Iris pigment epithelial cell (primary cell): ENCODE measurements at places on chromosomes 2 and 18.
A peak's percentile ranks its signal among the peaks of the same experiment; 100 is the strongest.

DNA sequence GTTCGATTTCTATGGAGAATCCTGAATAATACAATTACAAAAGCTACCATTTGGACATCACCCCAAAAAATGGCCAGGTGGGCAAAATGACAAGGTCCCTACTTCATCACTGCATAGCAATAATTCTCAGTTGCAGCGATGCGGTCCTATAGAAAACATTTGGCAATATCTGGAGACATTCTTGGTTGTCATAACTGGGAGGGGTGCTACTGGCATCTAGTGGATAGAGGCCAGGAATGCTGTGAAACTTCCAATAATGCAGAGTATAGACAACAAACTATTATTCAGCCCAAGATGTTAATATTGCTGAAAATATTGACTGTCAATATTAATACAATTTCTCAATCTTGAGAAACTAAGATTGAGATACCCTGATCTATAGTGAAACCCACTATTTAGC is 637.8 kb upstream of the PKDCC start:
- no peak for DNase-seq

DNA sequence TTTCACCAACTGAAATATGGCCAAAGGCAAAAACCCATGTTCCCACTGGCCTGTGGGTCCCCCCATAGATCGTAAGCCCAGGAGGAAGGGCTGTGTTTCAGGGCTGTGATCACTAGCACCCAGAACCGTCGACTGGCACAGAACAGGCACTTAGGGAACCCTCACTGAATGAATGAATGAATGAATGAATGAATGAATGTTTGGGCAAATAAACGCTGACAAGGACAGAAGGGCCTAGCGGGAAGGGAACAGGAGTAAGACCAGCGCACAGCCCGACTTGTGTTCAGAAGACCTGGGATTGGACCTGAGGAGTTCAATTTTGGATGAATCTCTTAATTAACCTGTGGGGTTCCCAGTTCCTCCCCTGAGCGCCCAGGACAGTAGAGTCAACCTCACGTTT is 76.2 kb downstream of the TPO start:
- DNase-seq = no peak

DNA sequence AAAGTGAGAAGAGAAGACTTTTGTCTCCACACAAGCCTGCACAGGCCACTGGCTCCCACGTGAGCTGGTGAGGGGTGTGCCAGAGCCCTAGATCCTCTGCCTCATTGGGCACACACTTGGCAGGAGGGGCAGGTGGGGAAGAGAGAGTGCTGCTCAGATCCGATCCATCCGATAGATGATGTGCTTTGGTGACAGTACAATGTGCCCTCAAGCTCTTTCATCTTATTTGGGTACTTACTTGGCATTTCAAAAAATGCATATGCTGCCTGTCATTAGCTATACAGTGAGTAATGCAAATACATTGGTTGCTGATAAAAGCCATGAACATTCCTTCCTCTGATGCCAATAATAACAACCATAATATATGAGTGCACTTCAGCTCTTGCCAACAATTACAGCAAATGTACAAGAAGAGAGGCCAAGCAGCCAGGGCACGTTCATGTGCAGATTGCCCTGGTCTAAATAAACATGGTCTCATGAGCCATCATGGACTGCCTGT is 255.3 kb downstream of the VAPA start:
- DNase-seq = peak; percentile 15

- no peak for DNase-seq
These were observed 2.9 kb upstream of the NPPC start for GRCh38 chr2:231928901-231929725.

DNA sequence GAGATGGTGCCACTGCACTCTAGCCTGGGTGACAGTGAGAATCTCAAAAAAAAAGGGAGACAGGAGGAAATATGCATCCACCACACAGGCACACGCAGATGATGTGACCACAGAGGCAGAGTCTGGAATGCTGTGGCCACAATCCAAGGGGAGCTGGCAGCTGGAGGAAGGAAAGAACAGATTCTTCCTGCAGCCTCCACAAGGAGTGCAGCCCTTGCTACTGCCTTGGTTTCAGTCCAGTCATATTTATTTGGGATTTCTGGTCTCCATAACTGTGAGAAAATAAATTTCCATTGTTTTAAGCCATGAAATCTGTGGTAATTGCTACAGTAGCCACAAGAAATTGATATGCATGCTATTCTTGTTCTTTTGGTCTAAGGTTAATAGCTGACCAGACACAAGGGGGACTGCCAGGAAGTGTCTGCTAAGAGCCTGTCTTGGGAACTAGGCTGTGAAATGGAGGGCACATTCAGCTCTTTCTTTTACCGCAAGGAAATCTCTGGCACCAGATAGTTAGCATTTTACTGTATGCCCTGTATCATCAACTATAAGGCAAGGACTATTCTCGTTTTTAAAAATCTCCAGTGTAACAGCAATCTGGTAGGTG is 133.1 kb upstream of the SEC11C start:
- peak; percentile 17 for DNase-seq

GRCh38 chr2:209525834-209526281 is 102.0 kb downstream of the MAP2 start:
- DNase-seq = peak; percentile 94

DNA sequence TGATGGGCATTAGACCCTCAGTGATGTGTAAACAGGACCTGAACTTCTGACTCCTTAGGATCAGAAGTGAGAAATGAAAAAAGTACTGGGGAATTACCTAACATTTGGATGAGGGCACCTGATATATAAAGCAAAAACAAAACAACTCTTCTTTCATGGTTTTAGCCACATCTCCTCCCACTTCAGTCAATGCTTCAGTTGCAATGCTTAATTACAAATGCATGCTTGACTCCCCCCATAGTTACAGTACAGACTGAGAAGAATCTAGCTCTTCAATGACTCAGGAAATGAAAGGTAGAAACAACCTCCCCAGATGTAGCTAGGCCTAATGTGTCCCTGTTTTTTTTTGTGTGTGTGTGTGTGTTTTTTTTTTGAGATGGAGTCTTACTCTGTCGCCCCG is 276.8 kb upstream of the POU3F3 start:
- DNase-seq = no peak

DNA sequence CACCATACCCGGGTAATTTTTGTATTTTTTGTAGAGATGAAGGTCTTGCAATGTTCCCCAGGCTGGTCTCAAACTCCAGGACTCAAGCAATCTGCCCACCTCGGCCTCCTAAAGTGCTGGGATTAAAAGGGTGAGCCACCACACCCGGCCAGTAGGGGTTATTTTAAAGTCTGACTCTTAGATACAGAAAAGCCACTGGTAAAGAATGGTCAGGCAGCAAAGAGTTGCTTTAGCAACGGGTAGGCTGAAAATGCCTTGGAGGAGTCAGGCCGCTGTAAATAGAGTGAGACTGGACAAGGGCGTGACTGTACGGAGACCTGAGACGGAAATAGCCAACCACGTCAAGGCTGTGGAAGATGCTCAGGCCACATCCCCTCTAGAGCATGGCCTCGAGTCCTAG is 54.2 kb downstream of the ACKR3 start:
- DNase-seq = no peak

DNA sequence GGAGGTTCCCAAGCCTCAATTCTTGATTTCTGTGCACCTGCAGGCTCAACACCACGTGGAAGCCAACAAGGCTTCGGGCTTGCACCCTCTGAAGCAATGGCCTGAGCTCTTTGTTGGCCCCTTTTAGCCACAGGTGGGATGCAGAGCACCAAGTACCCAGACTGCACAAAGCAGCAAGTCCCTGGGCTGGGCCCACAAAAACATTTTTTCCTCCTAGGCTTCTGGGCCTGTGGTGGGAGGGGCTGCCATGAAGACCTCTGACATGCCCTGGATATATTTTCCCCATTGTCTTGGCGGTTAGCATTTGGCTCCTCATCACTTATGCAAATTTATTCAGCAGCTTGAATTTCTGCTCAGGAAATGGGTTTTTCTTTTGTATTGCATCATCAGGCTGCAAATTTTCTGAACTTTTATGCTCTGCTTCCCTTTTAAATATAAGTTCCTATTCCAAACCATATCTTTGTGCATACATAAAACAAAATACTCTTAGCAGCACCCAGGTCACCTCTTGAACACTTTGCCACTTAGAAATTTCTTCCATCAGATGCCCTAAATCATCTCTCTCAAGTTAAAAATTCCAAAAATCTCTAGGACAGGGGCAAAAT is 9.0 kb upstream of the MATN3 start:
- DNase-seq = no peak

- DNase-seq = no peak
These were observed 31.5 kb downstream of the MEIS1 start for GRCh38 chr2:66466433-66466832.

GRCh38 chr2:88810488-88810887 is 119.0 kb downstream of the RPIA start:
- no peak for DNase-seq

GRCh38 chr2:193837111-193837738 is 1642.5 kb upstream of the TMEFF2 start:
- peak; percentile 75 for DNase-seq

- DNase-seq = no peak
These were observed 223.4 kb downstream of the MYT1L start for GRCh38 chr2:2107627-2108026.

GRCh38 chr2:224405412-224405811 is 3.5 kb upstream of the FAM124B start:
- DNase-seq = no peak

DNA sequence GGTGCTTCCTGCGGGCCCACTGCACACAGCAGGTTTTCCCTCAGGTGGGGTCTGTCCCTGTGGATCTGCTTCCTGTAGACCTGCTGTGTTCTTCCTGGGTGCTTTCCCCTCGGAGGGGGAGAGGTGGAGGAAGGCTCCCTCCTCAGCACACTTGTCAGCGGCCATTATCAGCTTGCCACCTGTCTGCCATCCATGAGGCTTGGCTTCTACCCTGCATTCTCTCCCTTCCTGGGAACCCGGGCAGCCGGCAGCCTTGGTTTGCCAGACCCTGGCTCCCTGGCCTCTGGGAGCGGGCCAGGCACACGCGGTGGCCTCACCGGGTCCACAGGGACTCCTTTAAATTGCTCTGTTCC is 58.5 kb downstream of the INPP5D start:
- DNase-seq = no peak

DNA sequence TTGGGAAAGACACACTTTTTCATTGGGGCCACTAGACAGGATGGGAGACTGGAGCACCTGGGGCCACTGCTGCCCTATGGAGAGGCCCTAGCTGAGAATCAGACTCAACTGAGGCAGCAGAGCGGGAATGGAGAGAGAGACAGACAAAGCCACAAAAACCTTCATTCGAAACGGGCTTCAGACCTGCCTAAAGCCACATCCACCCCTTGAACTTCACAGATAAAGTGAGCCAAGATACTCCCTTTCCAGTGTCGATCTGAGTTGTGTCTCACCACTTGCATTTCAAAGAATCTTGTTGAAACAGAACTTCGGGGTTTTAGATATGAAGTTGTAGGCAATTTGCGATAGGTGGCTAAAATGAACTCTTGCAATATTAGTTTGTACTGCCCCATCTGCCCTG is 11.3 kb upstream of the LDLRAD4 start:
- no peak for DNase-seq

DNA sequence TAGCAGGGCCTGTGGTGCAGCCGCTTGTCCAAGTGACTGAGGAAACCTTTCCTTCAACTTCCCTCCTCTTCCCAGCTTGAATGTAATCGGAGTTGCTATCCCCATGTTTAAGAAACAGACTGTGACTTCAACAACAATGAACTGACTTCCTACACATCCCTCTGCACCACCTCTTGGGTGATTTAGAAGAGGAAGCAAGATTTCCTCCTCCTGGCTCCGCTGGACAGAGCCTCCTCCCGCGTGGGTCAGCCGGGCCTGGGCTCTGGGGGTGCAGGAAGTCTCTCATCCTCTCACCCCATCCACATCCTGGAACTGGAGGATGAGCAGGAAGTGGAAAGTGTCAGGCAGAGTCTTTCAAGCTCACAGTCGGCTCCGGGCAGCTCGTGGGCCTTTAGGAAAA is 84.3 kb downstream of the GATA6 start:
- DNase-seq = no peak

DNA sequence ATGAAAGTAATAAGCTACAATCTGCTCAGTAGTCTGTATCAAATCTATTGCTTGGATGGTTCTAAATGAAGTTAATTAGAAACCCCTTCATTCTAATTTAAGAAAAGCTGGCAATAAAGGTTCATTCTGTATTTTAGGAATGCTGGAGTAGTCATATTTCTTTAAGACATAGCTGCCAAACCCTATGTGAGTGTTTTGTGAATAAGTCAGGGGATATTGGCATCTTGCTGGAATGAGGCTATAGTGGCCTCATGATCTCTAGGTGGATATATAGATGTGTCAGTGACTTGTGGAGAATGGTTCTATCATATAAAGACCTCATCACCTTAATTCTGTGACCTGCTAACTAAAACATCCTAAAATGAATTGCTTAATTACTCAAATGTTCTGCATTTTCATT is 196.3 kb downstream of the PDE1A start:
- DNase-seq = no peak

GRCh38 chr2:149860276-149860921 is 272.8 kb upstream of the MMADHC start:
- DNase-seq = peak; percentile 94

DNA sequence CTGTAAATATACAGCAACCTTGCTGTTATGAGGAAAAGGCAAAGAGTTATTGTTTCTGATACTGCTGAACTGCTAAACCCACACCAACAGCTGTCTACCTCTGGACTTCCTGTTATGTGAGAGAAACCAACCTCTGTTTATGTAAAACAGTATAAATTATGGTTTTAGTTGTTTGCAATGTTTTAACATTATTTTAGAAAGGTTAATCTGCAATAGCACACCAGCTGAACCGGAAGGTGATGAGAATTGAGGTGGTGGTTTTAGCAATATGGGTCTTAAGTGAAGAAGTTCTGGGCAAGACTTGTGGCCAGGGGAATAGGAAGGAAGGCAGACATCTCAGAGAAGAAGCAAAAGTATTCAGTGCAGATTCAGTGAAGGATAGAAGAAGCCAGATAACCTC is 237.8 kb downstream of the PLCL1 start:
- no peak for DNase-seq

- DNase-seq = peak; percentile 98
These were observed 72.2 kb downstream of the HDAC4 start for GRCh38 chr2:239328351-239329191.

DNA sequence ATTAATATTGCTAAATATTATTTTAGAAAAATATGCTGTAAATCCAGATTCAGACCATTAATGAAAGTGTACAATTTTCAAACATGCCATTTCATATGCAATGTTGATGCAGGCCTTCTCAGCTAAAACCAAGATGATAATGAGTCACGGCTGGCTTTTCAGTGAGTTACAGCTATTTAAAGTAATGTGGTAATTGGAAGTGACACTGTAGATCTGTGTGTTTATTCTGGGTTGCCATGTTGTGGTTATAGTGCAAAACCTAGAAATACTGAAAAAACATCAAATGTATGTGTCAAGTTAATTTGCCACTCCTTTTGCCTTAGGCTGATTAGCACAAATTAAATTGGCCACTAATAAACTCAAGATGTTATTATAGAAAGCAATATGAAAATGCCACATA is 506.6 kb downstream of the ERBB4 start:
- DNase-seq = peak; percentile 91

GRCh38 chr2:230941202-230942180 is 16.4 kb upstream of the GPR55 start:
- DNase-seq = no peak
